ENCODE measurements at places on chromosomes 7 and 10. TPM values are rescaled to one million over a fixed set of nuclear protein-coding genes. Genes with fewer than 3 reads are reported as not detected.

- no peak for DNase-seq
Measured at GRCh38 chr7:106039486-106040060, 72.5 kb downstream of the SYPL1 start.

The OPALIN gene
- not detected for total RNA-seq

DNA sequence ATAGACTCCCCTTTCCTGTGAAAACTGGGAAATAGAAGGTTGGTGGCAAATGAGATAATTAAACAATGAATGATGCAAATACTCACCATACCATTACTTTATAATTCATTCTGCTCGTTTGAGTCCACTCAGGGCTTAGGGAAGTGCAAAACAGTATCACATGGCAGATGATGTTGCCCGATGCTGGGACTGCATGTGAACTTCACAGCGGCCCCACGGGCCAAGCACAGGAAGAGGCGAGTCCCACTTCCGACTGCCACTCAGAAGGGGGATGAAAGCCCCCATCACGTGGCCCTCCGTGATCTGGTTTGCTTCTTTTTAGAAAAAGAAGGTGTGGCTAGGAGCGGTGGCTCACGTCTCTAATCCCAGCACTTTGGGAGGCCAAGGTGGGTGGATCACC is 71.5 kb downstream of the PRPF18 start:
- DNase-seq, result no peak

The NXPH1 gene
- total RNA-seq, result not detected

- DNase-seq, result no peak
Measured at GRCh38 chr7:3767917-3768777, 467.1 kb downstream of the SDK1 start.

DNA sequence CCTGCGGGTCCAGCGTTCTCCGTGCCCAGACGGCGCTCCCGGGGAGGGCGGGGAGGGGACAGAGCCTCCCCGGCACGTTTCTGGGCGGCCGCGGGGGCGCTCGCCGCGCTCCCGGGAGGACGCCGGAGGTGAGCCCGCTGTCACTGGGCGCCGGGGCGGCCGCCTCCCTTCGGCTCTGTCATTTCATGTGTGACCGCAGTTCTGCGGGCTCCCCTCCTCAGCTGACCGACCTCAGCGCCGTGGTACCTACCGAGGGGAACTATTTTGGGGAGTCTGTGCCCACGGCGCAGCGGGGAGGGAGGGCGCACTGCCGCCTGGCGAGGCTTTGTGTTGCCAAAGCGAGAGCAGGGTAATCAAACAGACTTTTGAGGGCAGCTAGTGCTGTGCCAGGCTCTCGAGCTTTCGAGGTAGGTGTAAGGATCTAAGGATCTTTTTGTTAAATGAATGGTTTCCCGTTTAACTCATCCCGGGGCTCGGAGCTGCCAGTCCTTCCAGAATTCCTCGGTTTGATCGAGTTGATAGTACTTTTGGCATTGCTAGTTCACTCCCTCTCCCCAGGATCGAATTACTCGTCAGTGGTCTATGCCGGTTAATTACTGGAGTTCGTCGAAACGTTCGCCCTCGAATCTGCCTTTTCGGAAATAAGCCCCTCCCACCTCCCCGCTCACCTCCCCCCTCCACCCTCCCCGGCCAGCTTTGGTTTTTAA is 1.9 kb downstream of the ARID5B start:
- peak; percentile 60 for DNase-seq

- DNase-seq, result no peak
Measured at GRCh38 chr10:34956756-34957155, 133.4 kb downstream of the CUL2 start.

The VWDE gene
- total RNA-seq, result 0.86 TPM

GRCh38 chr10:21624951-21625350 is 90.9 kb downstream of the MLLT10 start:
- DNase-seq, result no peak

DNA sequence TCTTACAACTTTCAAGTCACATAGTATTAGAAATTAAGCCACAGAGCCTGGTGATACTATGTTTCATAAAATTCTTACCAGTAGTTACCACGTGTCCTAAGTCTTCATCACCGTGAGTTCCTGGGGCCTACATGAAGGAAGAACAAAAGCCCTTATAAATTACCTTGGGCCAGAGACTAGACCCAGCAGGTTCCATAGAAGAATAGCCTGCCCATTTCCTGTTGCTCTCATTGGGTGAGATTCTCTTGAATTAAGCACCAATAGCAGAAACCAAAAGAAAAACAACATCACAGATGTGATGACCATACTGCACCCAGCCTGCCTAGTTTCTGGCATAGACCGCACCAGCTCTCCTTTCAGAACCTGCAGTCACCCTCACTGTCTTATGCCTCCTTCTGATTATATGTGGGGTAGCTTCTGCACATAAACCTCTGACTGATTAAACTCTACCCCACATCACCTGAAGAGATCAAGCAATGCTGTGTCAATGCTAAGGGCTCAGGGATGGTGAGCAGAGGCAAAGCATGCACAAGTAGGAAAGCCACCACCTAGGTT is 18.0 kb upstream of the SEM1 start:
- no peak for DNase-seq

GRCh38 chr10:104033401-104033930 is 52.2 kb downstream of the COL17A1 start:
- no peak for DNase-seq

DNA sequence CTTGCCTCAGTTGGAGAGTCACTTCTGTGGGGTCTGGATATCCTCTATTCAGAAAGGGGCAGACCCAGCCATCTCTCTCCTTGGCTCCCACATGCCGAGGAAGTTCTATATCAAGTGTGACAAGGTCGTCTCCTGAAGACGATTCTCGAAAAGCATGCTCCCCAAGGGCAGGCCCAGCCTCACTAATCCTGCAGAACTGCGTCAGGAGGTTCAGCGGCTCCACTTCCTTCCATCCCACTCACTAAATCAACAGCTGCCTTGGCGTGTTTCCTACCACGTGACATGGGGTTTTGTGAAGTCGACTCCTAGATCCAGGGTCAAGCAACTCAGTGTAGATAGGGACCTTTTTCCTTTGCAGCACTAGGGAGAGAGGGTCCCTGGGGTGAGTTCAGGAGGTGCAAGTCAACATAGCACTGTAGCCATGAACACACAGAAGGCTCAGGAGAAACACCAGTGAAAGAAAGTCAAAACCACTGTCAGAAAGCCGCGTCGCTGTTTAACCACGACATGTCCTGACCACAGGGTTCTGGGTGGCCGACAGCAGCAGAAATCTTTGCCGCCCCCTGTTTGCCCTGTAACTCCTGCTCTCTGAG is 156.4 kb downstream of the PRPF18 start:
- DNase-seq, result no peak

The SFRP5 gene
- 3.6 TPM for total RNA-seq

DNA sequence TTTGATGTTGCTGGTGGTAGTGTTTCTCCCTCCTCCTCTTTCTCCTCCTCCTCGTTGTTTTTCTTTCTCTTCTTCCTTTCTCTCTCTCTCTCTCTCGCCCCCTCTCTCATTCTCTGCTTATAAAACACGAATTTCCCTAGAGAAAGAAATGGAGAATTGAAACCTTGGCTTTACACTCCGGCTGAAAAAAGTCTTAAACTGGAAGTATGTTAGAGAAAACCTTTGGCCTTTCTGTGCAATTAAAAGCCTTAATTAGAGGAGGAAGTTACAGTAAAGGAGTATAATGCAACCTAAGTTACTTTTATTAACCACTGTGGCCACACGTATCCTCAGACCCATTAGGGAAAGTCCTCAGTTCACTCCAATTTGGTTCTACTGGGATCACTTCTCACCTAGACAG is 501.7 kb upstream of the SORCS1 start:
- DNase-seq, result no peak

The NME8 gene
- not detected for total RNA-seq

DNA sequence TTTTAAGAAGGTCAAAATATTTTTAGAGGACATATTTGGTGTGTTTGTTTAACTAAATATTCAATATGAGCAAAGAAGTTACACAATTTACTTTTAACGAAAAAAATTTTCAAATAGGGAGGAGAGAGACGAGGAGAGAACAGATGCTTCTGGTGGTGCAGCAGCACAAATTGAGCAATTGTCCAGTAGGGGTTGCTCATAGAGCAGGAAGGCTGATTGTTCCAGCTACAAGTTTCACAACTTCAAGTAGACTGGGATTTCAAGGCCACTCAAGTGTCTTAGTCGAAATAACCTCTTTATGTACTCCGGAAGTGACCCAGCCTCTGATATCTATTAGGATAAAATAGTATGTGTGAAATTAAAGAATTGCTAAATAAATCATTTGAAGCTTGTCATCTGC is 197.9 kb downstream of the HDAC9 start:
- no peak for DNase-seq

The VWA2 gene
- not detected for total RNA-seq

- DNase-seq, result no peak
Measured at GRCh38 chr10:80686734-80687475, 149.2 kb downstream of the SH2D4B start.

DNA sequence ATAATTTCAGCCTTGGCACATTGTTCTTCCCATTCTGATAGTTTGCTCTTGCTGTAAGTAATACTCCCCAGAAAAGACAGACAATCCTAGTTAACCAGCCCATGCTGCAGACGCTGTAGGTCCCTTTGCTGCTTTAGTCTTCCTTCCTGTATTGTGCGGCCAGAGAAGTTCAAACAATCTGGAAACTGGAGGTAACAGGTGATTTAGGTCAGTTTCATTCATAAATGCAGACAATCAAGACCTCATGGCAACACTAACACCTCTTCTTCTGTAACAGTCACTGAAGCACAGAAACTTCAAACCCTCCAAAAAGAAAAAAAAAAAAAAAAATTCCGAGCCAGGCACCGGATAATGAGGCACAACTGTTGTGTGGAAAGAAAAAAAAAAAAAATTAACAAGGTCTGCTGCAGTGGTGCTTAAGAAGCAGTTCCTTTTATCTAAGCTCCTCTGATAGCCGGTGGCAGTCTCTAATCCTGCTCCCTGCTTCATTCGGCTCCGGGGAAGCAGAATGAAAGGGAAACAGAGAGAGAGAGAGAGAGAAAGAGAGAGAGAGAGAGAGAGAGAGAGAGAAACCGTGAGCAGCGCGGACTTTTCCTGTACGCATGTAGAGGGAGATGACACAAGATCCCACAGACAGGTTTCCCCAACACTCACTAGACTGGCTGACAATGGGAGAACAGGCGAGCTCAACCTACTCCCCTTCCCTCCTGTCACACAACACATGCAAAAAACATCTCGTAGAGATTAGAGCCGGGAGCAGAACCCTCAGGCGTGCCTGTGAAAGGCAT is at the start of gene SEMA3A:
TSS of gene SEMA3A (minus strand) at position 306 of the 788 bp plus-strand sequence. CDS start at position 103, 203 bp downstream.
- peak; percentile 52 for DNase-seq

The C1QL3 gene
- not detected for total RNA-seq

GRCh38 chr7:123635551-123636359 is 19.9 kb upstream of the LMOD2 start:
- no peak for DNase-seq

GRCh38 chr10:90916392-90917237 is 4.3 kb downstream of the ANKRD1 start:
- DNase-seq, result no peak

DNA sequence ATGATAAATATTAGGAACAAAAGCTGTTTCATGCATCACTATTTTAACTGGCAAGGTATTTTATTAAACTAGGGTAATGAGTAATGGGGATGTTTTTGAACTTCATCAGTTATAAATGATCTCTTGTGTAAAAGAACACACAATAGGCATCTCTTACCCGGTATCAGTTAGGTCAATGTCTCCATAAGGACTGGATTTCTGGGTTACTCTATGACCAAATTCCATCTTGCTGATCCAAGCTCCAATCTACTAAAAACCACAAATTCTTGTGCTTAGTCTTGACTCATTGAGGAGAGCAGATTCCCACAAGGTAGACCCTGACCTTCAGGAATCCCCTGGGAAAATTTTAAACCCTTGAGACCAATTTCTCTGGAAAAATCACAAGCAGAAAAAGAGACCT is 1167.7 kb downstream of the XPNPEP1 start:
- DNase-seq, result no peak

DNA sequence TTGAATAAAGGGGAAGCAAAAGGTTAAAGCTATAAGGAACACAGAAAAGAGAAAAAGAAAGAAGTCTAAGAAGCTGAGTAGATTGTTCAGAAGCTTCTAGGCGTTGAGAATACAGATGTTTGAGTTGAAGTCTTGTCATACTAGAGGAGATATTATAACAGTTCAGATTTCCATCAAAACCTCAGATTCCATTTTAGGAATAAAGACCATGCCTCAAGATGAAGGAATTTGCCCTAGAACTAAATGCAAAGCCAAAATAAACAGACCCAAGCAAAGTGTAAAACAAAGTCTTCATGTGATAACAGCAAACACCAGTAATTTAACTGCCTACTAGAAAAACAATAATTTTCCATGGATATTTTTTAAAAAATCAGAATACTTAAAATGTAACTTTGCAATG is 476.5 kb upstream of the POT1 start:
- no peak for DNase-seq

The ITGA8 gene
- not detected for total RNA-seq

The SUN3 gene
- not detected for total RNA-seq

GRCh38 chr10:29600821-29601220 is 34.0 kb downstream of the SVIL start:
- DNase-seq, result no peak

The IL6 gene
- total RNA-seq, result not detected

- no peak for DNase-seq
Measured at GRCh38 chr10:61503051-61503450, 49.9 kb upstream of the TMEM26 start.

All from CD8-positive, alpha-beta T cell (primary cell).